ENCODE measurements at places on chromosomes 1 and 21.

- DNase-seq = no peak
Observed at GRCh38 chr1:14817223-14818170, 219.0 kb downstream of the KAZN start.

DNA sequence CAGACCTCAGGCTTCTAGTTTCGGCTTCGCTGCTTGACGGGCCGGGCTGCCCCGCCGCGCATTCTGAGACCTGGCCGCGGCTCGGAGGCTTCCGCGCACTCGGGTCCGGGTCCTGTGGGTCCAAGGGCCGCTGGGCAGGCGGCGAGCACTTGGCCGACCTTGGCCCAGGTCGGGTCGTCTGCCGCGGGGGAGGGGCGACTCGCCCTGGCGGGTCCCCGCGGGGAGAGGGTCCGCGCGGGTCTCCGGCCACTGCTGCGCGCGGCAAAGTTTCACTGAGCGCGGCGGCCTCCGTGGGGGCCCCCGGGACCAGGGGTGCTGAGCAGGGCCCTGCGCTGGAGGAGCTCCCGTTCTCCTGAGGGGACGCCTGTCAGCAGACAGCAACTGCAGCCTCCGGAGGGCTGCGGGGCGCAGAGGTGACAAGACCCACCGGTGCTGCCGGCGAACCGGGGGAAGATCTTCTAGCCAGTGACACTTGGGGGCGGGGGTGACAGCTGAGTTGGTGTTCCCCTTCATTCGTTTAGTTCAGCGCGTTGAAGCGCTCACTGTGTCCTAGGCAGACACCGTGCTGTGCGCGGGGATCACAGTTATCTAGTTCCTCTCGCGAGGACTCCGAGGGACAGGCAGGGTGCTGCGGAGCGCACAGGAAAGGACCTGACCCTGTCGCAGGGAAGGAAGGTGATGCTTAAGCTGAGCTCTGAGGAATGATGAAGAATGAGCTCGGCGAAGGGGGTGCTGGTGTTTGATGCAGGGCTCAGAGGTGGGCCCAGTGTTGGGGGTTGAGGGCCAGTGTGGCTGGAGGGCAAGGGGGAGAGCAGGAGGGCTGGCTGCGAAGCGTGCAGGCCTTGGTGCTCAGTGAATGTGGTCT lies 725 bp downstream of the MTFR1L start:
- peak; percentile 70 for DNase-seq

DNA sequence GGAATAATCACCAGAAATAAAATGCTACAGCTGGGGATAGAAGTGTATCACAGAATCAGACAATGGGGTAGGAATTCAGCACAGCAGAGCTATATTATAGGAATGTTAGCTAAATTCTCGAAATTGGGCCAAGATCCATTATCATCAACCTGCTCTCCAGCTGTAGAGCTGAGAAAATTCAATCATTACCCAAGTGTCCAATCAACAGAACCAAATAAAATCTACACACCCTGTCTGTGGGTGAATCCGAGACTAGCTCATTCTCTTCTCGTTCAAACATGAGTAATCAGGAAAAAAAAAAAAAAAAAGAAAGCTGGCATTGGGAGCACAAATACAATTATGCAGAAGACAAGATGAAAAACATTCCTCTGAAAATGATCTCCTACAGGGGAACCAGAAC lies 119.2 kb downstream of the CDC7 start:
- DNase-seq = no peak

GRCh38 chr1:100624886-100625610 lies 87.1 kb downstream of the GPR88 start:
- DNase-seq = no peak

- no peak for DNase-seq
Observed at GRCh38 chr1:63405021-63405420, 37.6 kb downstream of the ALG6 start.

- peak; percentile 21 for DNase-seq
Observed at GRCh38 chr1:25704267-25704691, 87.7 kb downstream of the MAN1C1 start.

DNA sequence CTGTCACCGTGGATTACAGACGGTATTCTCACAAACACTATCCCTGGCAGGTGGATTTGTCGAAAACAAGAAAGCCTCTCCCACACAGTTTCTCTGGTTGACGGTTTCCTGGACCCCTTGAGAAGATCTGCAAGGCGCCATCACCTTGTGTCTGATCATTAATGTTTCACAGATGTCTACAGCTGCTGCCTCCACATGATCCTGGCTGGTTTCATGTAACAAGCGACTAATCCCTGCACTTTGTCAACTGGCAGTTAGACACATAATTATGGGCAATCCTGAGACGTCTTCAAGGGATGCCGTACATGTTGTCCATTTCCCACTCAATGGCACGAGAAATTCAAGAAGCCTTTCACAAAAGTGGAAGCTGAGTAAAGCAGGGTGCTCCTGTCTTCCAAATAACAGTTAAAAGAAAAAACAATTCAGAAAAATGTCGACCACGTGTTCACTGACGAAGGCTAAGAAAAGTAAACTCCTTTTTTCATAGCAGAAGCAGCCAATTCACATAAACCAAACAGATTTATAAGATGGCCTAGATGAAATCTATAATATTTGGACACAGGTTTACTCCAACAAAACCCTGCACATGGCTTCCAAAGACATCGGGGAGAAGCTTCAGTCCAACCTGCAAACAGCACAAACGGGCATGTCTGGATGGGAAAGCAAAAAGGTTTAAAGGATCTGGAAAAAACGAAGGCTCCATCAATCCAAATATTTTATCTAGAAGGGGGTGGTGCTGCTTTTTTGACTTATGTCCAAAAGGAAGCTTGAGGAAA lies 52.2 kb downstream of the CAPZB start:
- DNase-seq = no peak

DNA sequence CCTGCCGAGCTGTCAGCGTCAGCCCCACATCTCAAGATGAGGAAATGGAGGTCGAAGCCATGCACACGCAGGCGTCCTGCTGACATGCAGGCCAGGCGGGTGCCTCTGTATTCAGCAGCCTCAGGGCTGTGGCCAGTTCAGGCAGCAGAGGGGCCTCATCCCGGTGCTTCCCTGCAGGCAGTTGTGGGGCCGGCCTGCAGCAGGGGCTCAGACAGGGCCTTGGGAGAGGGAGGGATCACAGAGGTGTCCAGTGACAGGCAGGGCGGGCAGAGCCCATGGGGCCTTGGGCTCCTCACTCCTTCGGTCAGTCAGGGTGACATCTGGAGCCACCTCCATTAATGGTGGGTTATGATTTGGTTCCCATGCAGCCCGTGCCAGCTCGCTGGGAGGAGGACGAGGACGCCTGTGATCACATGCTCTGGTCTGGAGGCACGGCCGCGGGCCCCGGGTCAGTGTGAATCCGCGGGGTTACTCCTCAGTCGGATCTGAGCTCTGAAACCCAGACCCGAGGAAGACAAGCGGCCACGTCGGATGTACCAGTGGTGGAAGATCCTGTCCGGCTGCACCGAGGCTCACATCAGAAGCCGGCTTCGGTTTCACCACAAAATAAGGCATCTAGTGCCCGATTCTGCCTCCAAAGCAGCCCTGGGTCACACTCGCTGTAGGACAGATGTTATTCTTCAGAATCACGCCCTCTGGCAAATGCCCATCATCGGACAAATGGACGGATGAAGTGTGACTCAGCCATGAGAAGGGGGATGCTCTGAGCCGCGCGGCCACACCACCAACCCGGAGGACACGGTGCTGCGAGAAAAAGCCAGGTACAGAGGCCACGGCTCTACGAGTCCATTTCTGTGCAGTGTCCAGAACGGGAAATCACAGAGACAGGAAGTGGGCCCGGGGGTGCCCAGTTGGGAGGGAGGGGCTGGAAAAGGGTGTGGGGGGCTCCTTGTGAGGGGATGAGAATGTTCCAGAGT lies 33.4 kb downstream of the KRTAP10-1 start:
- DNase-seq = no peak

GRCh38 chr1:1260843-1261560 lies 12.7 kb downstream of the UBE2J2 start:
- no peak for DNase-seq

DNA sequence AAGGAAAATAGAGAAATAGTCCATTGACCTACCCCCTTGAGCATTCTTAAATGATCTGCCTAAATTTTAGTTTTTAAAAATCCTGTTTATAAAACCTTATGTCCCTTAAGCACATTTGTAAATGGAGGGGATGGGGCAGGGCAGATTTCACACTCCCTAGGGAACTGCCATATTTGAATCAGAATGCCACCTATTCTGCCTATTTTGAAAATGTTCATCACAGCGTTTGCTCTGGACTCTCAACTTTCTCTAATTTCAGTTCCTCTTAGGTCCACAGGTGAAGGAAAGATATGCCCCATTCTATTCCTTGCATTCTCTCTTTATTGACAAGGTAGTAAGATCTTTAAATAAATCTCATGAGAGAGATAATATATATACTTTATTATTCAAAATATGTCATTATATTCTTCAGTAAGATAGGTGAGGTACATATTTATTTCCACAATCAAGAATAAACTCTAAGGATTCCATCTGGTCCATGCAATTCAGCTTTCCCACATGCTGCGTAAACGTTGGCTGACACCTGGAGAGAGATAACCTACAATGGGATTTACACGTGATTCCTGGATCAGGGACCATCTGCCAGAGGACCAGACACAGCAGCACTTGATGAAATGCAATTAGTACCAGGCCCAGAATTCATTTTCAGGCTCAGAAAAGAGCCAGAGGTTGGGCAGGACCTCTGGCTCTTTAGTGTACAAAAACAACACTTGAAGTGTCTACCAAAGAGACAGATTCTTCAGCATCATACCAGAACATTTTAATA lies 1.2 kb upstream of the LPGAT1 start:
- no peak for DNase-seq

- DNase-seq = no peak
Observed at GRCh38 chr1:112849425-112850033, 106.5 kb downstream of the SLC16A1 start.

DNA sequence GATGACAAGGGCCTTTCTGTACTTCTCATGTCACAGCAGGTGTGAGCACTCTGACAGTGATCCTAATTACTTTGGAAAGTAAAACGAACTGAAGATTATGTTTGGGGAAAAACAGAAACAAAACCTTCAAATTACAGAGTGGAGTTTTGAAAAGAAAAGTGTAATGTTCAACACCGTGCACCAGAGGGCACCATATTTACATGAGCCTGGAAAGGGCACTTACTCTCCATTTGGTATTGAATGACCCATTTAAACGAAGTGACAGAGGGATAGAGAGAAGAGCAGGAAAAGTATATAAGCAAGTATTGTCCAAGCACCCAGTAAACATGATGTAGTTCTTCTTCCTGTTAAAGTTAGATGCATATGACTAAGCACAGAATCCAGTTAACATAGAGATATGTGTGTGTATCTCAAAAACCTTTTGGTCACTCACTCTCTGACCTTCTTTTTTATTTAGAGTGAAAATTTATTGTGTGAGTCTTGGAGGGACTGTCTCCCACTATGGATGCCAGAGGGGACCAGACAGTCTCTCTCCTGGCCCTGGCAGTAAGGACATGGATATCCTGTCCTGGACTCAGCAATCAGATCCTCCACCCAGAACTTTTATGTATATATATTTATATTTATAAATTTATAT lies 3.8 kb upstream of the RGSL1 start:
- peak; percentile 34 for DNase-seq

DNA sequence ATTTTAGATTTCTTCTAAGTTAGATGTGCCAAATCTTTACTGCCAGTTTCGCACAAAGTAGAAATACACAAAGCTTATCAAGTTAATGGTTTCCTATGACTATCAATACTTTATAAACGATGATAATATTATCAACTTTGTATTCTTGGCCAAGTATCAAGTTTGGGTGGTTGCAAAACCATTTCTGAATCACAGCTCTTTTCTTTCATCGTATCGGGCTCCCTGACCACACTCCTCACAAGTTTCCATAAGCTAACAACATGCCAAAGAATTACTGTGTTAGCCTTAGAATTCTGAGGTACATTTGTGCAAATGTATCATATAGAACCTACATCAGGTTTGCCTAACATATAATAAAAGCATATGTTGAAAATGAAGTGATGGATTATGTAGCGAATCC lies 311.0 kb downstream of the KCTD3 start:
- DNase-seq = no peak

GRCh38 chr1:176046926-176047325 lies 160.2 kb downstream of the COP1 start:
- no peak for DNase-seq

DNA sequence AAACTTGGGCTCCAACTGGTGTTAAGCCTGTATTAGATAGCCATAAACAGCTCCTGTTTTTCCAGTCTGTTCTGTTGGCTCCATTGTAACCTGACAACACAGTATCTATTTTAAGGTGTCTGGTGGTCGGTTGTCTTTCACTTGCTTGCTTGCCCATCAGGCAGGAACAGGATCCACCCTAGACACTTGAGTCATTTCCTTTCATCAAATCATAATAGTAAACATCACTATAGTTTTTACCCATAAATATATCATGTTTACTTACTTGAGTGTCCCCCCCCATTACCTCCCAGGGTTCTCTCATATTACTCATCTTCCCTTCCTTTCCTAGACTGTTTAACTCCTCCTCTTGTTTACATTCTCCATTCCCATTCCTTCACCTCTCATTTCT lies 2.9 kb downstream of the DDI2 start:
- no peak for DNase-seq

DNA sequence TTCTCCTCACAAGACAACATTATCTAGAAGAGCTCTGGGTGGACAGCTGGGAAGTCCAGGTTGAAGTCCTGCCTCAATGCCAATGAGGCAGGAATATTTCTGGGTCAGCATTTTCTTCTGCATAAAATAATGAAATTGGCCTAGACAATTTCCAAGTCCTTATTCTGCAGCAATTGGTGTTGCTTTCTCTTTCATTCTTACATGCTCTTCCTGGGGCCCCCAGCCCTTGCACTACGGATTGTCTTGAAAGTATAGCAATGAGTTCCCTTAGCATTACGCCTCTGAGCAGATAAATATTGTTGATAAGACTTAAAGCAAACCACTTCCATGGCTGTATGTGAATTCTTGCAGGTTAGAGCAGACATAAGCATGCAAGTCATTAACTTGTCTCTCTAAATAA lies 188.5 kb downstream of the TGFBR3 start:
- peak; percentile 34 for DNase-seq

DNA sequence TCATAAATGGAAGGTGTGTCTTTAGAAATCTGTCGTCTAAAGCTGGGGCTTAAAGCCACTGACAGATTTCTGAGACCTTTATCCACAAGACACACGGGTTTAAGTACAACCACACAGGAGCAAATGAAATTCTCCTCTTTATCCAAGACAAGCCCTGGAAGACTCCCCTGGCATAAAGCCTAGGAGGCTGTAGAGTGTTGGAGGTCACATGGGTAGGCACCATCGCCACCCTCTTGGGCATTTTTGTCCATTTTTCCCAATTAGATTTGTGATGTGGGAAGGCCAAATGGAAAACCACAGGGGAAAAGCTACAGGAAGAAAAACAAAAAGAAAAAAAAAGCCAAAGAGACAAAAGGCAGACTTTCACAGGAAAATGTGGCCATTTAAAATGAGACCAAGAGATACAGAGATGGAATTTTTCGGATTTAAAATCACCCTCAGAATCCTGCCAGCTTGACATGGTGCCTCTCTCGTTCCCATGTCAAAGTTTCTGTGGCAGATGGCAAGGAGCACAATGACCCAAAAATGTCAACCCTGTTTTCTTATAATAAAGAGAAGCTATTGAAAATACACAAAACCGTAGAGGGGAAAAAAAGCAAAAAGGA lies 91.9 kb downstream of the PLD5 start:
- no peak for DNase-seq
